ENCODE measurements at places on chromosomes 2 and 18.

GRCh38 chr18:7370375-7370774, 139.5 kb downstream of the LRRC30 start:
- peak; percentile 71 for DNase-seq

- no peak for DNase-seq
Observed at GRCh38 chr2:235113854-235114253, 162.0 kb downstream of the SH3BP4 start.

- no peak for DNase-seq
Observed at GRCh38 chr2:203470371-203470770, 64.7 kb downstream of the RAPH1 start.

DNA sequence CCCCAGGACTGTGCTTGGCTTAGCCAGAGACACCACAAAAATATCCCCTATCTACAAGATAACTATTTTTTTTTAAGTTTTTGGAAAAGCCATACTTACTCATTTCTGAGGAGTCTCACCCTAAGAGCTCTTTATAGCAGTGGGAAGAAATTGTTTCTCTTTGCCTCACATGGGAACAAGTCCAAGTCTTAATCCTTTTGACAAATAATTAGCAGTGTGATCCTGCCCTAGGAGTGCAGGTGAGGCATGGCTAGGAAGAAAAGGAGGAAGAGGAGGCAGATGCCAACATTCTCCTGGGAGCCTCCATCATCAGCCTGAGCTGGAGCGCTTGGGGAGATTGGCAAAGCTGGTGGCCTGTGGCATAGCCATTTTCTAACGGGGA, 115.6 kb downstream of the STPG4 start:
- DNase-seq, result no peak

DNA sequence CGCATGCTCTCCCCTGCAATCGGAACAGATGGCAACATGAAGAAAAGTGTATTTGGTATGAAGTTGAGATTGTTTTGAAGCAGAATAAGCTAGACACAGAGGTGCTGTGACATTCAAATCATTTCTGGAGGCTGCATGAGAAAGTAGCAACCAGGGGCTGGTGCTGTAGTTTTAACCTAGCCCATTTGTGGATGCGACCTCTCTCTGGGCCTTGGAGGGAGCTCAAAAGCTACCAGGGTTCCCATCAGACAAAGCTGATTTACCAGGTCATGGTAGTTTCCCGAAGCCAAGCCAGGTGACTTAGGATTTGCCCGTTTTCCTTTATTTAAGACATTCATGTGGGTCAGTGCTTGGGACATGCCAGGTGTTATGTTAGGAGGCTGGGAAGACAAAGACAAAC, 77.5 kb downstream of the CIB4 start:
- no peak for DNase-seq
